Thoracic aorta (tissue), 2 donors: ENCODE measurements at places on chromosomes 1 and 21. TPM values are rescaled to one million over a fixed set of nuclear protein-coding genes. Genes with fewer than 3 reads are reported as not detected.

The TCP10L gene
- total RNA-seq = 2.8 TPM

The GUCA2A gene
- not detected for total RNA-seq

The COL24A1 gene
- 2.8 TPM for total RNA-seq

The CTSK gene
- 70.7 TPM for total RNA-seq

The OR2T2 gene
- not detected for total RNA-seq

The PIK3C2B gene
- 44.4 TPM for total RNA-seq

The SH2D2A gene
- 0.81 TPM for total RNA-seq

The C8A gene
- total RNA-seq = not detected

The SPRR1A gene
- total RNA-seq = not detected

The LCE3E gene
- total RNA-seq = not detected

The ANGPTL1 gene
- 110 TPM for total RNA-seq
